ENCODE measurements at places on chromosomes 16 and 17.

- no peak for DNase-seq
These were observed 18.5 kb downstream of the PFAS start for GRCh38 chr17:8267480-8268147.

GRCh38 chr17:57988301-57989250, 522 bp upstream of the VEZF1 start:
- peak; percentile 57 for DNase-seq

DNA sequence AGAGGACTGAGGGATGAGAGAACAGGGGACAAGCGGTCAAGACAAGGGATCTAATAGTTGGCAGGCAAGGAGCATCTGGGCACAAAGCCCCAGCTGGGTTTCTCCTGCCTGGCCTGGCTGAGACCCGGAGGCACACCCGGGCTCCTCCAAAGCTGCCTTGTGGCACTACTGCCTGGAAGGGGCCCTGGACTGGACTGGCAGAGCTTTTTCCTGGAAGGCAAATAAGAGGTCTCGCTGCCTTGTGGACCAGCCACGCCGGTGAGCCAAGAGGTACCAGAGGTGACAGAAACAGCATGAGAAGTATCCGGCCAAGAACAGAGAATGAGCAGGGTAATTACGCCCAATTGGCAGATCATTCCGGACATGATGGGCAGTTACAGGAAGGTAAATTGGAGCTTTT, 64.6 kb downstream of the GTF3C1 start:
- DNase-seq = no peak

DNA sequence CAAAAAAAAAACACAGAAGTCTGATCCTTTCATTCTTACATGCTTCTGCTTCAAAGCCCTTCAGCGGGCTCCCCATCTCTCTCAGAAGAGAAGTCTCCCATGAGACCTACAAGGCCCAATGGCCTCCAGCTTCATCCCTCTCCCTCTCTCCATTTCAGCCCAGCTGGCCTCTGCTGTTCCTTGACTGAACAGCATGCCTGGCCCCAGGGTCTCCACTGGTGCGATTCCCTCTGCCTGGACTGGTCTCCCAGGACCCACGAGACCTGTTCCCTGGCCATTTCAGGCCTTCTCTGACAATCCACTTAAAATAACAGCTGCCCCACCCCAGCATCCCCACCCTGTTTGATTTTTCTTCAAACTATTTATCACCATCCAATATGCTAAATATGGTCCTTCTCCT, 91.2 kb downstream of the AIPL1 start:
- no peak for DNase-seq

DNA sequence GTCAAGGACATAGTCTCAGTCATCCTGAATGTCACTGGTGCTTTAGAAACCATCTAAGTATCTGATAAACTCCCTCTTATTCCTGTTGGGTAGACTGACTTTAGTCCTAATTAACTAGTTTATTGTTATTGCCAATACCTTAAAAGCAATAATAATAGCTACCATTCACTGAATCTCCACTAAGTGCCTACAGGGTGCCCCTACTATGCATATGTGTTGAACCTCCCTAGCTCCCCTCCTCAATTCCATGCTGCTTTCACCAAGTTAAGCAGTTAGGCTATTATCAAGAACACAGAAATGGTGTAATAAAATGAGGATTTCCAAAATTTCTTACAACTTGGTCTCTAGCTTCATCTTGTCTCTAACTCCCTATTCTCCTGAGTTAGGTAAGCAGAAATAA, 87.5 kb upstream of the MTMR4 start:
- DNase-seq = no peak

DNA sequence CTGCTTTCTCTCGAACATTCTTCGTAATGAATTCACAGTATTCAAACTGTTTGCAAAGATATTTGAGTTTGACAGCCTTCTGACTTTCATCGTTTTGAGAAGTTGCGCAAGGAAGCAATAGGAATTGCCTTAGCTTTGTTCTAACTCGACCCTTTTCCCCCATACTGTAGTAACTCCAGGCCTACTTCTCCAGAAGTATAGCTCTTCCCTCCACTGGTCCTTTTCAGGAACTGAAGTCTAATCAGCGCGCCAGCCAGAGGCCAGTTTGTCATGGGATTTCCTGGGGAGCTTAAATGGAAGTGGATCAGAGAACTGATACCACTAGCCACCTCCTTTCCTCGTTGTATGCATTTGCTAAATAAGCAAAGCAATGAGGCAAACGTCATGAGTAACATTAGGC, 27.9 kb downstream of the CDR2 start:
- no peak for DNase-seq

DNA sequence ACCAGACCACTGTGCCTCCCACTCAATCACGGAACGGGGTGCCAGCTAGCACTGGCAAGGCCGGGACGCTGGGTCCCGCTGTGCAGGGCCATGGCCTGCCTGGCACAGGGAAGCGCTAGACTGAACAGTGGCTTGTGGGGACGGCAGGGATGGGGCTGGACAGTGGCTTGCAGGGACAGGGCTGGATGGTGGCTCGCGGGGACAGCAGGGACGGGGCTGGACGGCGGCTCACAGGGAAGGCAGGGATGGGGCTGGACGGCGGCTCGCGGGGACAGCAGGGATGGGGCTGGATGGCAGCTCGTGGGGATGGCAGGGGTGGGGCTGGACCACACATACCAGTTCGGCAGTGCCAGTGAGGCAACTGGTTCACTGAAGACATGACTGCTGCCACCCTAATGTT, 32.6 kb downstream of the LMF1 start:
- no peak for DNase-seq

DNA sequence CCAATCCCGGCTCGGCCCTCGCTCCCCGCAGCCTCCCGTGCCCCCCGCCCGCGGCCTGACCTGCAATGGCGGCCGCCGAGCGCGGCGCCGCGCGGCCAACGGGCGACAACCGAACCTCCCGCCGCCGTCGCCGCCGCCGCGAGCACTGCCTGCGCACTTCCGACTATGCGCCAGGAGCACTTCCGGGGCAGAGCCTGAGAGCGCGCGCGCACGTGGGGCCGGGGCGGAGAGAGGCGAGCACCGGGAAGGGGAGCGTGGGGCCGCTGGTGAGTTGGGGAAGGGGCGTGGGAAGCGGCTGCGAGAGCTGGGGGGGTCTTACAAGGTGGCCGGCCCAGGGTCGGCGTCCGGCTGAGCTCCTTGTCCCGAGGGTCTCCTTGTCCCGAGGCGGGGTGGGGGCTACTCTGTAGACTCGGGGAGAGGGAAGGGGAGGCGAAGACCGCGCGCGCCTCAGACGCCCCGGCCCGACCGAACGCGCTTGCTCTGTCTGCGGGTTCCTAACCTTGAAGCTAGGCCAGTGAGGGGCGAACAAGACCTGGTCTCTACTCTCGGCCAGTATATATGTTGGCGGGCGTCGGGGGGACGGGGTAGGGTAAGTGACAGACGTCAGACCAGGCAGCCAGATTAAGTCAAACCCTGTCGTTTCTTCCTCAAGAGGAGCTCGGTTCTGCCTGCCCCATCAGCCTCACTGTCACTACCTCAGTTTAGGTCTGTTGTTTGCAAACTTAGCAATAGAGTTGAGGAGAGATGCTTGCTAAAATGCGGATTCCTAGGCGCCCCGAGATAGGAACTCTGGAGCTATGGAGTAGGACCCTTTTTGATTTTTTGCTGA, at the start of the genes CHTF8 and UTP4:
Gene CHTF8, minus strand, starts transcription at position 165 of the 829 bp plus-strand sequence. CDS start 11,130 bp downstream, outside the sequence.
Gene UTP4, plus strand, starts transcription at position 226 of the 829 bp plus-strand sequence. CDS start 811 bp downstream, outside the sequence.
- DNase-seq = peak; percentile 87

DNA sequence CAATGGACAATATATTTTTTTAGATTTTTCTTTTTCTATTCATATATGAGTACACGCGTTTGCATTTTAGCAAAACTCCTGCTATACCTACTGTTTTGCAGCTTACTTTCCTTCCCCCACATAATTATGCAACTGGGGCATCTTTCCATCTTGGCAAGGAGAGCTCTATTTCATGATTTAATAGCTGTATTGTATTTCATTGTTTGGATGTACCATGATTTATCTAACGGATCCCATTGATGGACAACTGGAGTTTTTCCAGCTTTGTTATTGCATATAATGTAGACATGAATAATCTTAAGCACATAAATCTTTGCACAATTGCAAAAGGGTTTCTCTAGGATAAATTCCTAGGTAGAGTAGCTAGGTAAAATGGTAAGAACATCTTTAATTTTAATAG, 133.9 kb downstream of the PITPNC1 start:
- DNase-seq = no peak

DNA sequence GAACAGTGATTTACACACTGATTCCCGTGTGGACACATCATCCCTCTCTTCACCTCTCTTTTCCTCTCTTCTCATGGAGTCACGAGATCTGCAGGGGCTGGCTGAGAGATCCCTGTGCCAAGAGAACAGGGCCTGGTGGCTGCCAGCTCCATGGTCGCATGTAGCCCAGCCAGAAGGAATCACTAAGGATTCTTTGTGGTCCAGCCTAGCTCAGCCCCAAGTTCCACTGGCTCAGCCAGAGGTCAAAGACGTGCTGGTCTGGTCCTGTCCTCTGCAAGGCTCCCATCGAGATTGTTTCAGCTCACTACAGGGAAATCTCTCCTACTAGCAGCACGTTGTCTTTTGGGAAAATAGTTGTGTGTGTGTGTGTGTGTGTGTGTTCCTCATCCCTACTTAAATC, 66.4 kb downstream of the NDEL1 start:
- DNase-seq = no peak

DNA sequence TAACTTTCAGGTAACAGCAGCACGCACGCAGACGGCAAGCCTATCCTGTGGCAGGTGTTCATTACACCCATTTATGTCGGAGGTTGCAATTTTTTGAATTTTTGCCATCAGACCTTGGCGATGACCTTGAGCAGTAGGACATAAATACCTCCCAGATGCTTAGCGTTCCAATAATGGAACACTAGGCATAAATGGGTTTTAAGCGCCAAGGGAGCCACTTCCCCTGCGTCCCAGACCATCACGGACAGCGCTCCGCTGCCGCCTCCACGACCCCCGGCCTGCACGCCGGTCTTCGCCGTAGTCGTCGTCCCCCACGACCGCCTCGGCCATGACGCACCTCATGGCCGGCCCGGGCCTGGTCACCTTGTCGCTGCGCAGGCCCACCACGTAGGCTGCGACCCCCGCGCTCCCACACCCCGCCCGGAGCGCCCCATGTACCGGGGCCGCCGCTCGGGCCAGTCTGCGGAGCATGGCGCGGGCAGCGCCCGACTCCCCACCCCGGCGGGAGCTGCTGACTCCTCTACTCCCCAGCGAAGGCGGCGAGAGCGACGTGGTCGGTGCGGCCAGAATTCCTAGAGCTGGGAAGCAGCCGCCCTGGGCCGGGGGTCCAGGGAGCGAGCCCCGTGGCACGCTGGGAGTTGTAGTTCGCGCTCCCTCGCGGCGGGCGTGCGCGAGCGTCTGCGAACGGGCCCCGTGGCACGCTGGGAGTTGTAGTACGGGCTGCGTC, 22.7 kb downstream of the TMEM235 start:
- peak; percentile 83 for DNase-seq

DNA sequence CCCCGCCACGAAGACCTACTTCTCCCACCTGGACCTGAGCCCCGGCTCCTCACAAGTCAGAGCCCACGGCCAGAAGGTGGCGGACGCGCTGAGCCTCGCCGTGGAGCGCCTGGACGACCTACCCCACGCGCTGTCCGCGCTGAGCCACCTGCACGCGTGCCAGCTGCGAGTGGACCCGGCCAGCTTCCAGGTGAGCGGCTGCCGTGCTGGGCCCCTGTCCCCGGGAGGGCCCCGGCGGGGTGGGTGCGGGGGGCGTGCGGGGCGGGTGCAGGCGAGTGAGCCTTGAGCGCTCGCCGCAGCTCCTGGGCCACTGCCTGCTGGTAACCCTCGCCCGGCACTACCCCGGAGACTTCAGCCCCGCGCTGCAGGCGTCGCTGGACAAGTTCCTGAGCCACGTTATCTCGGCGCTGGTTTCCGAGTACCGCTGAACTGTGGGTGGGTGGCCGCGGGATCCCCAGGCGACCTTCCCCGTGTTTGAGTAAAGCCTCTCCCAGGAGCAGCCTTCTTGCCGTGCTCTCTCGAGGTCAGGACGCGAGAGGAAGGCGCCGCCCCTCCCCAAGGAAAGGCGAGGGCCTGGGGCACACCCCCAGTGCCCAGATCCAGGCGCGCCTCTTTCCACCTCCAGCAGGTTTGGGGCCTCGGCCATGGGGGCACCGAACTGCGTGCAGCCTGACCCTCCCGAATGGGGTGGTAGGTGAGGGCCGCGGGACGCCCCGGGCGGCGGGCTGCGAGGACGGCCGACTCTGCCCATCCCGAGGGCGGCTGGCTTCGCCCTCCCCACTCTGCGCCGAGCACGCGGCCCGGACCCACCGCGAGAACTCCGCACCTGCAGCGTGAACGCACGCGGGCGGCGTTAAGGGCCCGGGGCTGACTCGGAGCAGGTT, 664 bp downstream of the HBQ1 start:
- DNase-seq = peak; percentile 77

DNA sequence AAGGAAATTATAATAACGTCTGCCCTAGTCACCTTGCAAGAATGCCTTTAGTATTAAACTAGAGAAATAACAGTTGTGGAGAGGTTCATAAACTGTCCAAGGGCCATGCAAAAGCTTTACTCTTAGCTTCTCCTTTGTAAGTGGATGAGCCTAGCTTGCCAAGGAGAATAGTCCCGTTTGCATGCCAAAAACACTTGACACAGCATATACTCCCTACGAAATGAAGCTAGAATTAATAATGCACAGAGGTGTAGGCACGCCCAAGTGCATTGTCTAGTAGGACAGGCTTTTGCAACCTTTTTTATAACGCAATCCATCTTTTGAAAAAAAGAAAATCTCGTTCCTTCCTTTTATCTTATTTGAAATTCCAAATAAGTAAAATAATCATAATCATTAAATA, 12.8 kb upstream of the CDRT4 start:
- no peak for DNase-seq

DNA sequence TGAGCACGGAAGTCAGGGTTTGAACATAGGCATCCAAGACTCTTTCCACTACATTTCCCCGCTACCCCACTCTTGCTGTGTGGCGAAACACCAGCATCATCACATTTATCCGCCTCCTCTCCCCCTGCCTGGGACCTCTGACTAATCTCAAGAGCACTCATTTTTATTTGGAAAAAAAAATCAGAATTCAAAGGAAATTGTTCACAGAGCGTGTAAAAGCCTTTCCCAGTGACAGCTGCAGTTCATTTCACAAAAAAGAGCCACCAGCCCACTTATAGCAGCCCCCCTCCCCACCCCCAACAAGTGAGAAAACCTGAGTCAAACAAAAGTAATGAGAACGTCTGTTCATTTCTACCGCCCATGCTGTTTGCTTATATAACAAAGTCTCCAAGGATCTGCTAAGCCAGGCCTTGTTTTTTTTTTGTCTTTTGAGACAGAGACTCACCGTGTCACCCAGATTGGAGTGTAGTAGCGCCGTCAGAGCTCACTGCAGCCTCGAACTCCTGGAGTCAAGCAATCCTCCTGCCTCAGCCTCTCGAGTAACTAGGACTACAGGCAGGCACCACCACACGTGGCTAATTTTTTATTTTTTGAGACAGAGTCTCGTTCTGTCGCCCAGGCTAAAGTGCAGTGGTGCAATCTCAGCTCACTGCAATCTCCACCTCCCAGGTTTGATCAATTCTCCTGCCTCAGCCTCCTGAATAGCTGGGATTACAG, 48.3 kb upstream of the HAPSTR1 start:
- DNase-seq = no peak

- no peak for DNase-seq
These were observed 60.9 kb downstream of the CPPED1 start for GRCh38 chr16:12742741-12743140.

- DNase-seq = no peak
These were observed 58.0 kb upstream of the FAM20A start for GRCh38 chr17:68658999-68659780.

- no peak for DNase-seq
These were observed at the start of gene DNASE1L2 for GRCh38 chr16:2236337-2237101. Gene DNASE1L2 (plus strand): TSS chr16:2236444. CDS start chr16:2236817, 373 bp downstream.

Data from stimulated activated CD4-positive, alpha-beta T cell treated with anti-CD3 and anti-CD28 coated beads, Interleukin-4, amount 100 ng/mL, for 4 hours (primary cell).